Large intestine (tissue), 12 donors: ENCODE measurements at places on chromosomes 4 and X.

DNA sequence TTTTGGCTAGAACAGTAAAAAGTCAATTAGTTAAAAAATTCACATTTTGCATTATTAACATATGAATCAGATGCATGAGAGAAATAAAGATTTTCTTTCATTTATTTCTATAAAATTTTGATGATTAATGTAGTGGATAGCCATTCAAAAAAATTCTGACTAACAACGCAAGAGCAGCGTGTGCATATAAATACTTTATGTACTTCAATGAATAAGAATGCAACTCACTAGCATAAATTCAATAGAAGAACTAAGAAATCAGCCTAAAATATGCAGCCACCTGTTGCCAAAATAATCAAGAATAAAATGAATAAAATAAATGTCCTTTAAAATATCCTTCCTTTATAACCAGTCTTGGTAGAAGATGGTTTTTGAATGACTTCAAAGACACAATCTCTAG is 471.9 kb downstream of the PDGFC start:
- no peak for DNase-seq

DNA sequence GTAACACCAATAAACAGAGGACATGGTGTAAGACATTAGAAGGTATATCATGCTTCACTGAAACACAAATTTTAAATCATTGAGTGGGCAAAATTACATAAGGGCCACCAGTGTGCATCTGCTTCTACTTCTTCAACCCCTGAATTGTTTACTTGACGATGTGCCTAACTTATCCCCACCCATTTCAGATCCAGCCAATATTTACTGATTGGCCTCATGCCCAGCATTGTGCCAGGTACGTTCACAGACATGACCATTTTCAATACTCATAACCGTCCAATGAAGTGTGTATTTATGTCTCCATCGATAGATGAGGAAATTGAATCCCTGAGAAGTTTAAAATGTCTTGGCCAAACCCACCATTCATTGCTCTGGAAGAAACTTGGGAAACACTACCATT is 208.3 kb upstream of the MID1 start:
- DNase-seq = no peak

DNA sequence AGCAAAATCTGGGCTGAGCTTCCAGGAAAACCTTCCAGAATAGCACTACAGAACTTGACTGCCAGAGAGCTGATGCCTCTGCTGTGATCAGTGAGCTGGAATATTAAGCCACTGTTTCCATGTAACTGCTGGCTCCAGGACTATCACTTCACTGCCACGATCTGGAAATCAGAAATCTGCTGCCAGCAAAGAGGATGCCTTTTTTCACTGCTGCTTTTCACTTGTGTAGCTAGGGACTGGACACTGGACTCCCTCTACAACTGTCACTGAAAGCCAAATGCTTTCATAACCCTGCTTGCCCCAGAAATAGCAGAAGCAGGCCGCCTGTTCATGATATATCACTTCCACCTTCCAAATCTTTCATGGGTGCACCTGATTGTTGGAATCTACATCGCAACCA is 9.4 kb upstream of the AP1S2 start:
- no peak for DNase-seq

DNA sequence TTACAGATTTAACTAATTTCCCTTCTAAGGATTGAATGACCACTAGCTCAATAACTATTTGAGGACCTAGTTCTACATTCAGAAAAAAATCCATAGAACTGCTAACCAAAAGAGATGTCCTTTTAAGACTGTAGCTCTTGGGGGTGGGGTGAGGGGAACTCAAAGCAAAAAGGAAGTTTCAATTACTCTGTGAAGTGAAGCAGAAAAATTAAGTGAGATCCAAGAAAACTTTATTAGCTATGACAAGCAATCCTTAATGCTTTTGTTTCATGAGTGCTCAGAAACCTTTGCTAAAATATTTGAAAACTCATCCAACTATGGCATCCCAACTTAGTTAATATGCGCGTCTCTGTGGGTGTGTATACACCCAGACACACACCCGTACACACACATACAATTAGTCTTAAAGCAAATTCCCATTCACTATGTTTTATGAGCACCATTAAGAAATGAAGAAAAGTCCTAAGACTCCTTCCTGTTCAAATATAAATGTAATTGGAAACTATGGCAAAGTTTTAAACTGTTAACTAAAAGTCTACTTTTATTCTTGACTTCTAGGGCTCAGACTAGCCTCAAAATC is 44.5 kb downstream of the GPC4 start:
- no peak for DNase-seq

DNA sequence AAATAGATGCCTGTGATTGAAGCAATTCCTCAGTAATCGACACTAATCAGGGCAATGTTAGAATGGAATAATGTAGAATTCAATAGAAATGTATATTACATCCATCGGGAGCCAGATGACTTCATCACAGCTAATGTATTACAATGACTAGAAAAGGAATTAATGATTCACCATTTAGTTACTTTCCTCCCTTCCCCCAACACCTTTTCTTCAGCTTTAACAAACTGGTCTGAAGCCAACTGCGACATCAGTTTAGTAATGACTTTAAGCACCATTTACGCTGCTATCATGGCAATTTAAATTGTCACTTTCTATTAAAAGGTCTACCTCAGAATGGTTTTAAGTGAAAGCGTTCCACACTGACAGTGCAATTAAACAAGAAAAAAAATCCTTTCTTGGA is 45.1 kb downstream of the SUPT20HL2 start:
- no peak for DNase-seq

DNA sequence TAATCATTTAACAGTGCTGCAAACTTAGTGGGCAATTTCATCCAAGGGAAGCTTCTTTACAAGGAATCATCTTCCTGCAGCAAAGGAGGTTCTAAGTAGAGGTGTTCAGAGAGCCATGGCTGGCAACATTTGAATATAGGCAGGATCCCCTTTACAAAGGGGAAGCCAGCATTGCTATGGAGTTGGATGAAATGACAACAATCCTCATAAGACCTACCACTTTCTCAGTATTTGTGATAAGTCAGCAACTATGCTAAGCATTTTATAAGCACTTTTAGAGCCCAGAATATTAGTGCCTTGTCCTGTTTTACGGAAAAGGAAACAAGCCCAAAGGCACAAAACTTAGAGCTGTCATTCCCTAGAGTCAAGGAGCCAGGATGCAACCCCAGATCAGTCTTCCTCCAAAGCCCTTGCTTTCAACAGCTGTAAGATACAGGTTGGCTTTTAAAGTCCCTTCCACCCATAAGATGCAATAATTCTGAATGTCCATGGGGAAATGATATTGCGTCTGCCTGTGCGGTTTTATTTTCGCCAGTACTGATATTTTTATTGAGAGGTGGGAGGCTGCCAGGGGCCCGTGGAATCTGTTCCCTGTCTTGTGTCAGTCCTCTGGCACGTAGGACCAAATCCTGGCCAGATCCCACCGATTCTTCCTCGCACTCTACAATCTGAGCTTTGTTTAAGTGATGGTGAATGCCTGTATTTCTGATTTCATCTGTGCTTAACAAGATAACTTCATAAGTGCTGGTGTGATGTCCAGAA is 59.1 kb downstream of the SMIM20 start:
- no peak for DNase-seq

- DNase-seq = no peak
Measured at GRCh38 chr4:8381814-8382581, 58.5 kb downstream of the ACOX3 start.

- DNase-seq = no peak
Measured at GRCh38 chrX:97931586-97931985, 1047.9 kb downstream of the RPA4 start.

- no peak for DNase-seq
Measured at GRCh38 chr4:107648178-107648991, 71.6 kb downstream of the PAPSS1 start.

- DNase-seq = no peak
Measured at GRCh38 chr4:139209470-139210063, 32.5 kb upstream of the ELF2 start.

DNA sequence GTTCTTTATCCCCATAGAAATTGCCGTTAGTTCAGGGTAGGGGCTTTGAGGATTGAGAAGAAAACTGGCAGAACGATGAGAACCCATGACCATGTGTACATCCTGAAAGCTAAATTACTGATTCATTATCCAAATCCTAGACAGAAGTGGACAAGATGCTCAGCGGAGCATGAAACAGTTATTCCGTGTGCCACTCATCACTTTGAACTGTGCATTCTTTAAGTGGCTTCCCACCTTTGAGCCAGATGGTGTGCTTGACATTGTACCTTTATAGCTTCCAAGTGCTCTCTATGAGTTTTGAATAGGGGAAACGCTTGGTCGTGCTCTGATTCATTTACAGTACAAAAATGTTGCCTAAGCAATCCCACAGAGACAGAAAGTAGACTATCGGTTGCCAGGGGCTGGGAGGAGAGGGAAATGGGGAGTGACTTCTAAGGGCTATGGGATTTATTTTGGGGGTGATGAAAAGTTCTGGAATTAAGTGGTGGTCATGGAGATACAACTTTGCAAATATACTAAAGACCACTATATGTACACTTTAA is 100.0 kb downstream of the DOCK11 start:
- no peak for DNase-seq

DNA sequence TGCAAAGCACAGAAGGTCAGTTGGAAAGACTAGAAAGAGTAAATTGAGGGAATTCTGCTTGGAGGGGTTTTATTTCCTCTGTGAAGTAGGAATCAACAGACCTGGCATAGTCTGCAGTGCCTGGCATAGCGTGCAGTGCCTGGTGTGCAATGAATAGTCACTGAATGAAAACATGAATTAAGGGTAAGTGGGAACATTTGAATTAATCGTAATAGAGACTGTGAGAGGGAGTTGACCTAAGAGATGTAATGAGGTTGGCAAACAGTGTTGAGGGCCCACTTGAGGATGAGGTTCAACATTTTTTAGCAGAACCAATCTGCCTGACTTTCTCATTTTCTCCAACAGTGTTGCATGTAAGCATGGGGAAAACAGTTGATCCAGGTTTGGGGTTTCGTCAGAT is 377.2 kb upstream of the FTHL17 start:
- DNase-seq = no peak

DNA sequence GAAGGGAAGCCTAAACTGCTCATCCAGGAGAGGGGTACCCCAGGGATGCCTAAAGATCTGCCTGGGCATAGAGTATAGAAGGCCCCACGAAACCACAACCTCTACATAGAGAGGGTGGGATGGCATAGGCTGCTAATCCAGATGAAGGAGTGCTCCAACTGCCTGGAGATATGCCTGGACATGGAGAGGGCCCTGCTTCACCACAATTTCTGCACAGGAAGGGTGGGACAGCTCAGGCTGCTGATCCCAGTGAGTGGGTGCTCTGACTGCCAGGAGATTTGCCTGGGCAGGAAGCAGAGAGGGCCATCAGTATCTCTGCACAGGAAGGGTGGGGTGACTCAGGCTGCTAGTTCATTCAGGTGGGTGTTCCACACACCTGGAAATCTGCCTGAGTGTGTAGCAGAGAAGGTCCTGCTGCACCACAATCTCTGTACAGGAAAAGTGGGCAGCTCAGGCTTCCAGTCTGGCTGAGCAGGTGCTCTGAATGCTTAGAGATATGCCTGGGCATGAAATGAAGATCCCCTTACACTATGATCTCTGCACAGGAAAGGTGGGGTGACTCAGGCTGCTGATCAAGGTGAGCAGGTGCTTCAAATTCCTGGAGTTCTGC is 61.1 kb downstream of the ZNF518B start:
- no peak for DNase-seq

DNA sequence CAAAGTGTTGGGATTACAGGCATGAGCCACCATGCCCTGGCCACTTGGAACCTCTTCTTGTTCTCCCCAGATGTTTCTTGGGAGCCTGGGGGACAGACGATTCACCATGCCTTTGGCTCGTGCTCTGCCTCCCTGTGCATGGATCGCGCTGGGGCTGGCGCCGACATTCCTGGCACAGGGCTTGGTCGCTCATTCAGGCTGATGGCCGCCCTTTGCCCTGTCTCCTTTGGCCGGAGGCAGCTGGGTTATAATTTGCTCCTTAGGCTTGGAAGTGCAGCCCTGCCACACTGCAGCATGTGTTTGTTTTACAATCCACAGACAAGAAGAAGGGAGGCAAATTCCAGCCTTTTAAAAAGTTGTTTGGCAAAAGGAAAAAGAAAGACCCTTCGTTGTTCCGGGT is 115.3 kb downstream of the AASDH start:
- peak; percentile 69 for DNase-seq

- DNase-seq = no peak
Measured at GRCh38 chrX:100654261-100654660, 10.3 kb downstream of the SRPX2 start.

DNA sequence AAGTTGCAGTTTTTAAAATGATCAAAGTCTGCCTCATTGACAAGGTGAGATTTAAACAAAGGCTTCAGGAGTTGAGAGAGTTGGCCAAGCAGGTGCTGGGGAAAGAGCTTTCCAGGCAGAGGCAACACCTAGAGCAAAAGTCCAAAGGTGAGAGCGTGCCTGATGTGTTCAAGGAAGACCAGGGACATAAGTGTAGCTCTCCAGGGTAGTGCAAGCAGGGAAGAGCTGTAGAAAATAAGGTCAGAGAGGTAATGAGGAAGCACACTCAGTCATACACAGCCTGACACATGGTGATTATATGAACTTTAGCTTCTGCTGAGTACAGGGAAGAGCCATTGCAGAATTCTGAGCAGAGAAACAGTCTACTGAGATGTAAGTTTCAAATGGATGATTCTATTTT is 265.0 kb upstream of the NWD2 start:
- peak; percentile 83 for DNase-seq

DNA sequence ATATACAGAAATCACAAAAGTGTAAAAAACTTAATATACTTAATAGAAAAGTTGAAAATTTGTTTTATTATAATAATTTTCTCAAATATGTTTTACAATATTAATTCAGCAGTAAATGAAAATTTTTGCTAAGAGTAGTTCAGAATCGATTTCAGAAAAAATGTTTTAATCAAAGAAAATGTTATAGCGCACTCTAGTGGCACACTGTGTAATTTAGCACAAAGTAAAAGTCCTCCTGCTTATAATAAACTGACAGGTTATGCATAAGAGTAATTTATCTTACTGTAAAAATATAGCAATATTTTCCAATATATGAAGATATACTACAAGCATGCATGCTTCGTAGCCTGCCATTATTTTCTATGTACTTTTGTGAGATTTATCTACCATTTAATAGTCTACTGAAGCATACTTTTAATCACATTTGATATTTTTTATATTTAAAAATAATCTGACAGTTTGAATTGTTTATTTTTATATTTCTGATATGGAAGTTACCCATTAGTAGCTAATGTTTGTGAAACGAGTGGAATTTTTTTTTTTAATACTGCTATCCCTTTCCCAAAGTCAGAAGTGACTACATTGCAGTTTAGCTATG is 217.9 kb upstream of the KLHL4 start:
- no peak for DNase-seq

- DNase-seq = no peak
Measured at GRCh38 chr4:75102787-75103085, 169.8 kb downstream of the PARM1 start.

- DNase-seq = no peak
Measured at GRCh38 chrX:38332505-38332904, 5.2 kb upstream of the RPGR start.

GRCh38 chr4:72112514-72113156 is 80.8 kb downstream of the NPFFR2 start:
- DNase-seq = peak; percentile 21

DNA sequence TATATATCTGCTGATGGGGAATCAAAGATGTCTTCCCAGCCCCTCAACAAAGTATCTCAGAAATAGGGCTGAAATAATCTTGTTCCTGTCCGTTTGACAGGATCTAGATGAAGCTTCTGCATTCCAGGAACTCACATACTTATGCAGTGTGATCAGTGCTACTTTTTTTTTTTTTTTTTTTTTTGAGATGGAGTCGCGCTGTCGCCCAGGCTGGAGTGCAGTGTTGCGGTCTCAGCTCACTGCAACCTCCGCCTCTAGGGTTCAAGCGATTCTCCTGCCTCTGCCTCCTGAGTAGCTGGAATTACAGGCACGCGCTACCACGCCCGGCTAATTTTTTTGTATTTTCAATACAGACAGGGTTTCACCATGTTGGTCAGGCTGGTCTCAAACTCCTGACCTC is 36.4 kb downstream of the DHX15 start:
- no peak for DNase-seq
